ENCODE measurements at places on chromosomes 7 and 10.

DNA sequence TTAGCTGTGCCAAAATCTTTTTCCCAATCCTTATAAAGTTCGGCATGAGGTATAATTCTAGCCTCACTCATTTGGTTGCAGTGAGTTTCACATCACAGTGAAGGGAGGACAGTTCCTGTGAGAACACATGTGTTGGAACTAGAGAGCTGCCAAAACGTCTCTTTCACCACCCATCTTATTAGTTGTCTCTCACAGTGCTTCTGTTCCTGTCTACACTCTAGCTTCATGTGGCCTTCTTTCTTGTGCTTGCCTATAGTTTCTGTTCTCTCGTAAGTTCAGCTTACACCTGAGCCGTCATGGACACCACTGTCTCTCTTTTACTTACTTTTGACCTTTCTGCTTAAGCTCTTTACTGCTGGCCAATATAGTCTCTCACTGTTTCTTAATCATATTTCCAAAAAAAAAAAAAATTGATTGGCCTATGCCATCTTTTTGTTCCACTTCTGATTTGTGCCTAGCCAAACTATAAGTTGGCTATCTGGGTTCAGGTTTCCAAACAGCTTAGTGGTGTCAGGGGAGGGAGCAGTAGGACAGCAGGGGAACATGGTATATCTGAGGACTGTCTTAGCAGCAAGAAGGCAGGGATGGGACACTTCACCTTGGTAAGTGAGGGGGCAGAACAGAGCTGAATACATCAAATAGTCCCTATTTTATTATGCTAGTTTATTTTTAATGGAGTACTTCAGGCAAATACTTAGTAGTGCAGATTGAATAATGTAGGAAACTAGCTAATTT lies 38.0 kb downstream of the ZNRF2 start:
- no peak for DNase-seq

- DNase-seq = no peak
Measured at GRCh38 chr7:111162692-111163091, 71.8 kb downstream of the LRRN3 start.

- no peak for DNase-seq
Measured at GRCh38 chr7:37982423-37982822, 62.0 kb downstream of the EPDR1 start.

DNA sequence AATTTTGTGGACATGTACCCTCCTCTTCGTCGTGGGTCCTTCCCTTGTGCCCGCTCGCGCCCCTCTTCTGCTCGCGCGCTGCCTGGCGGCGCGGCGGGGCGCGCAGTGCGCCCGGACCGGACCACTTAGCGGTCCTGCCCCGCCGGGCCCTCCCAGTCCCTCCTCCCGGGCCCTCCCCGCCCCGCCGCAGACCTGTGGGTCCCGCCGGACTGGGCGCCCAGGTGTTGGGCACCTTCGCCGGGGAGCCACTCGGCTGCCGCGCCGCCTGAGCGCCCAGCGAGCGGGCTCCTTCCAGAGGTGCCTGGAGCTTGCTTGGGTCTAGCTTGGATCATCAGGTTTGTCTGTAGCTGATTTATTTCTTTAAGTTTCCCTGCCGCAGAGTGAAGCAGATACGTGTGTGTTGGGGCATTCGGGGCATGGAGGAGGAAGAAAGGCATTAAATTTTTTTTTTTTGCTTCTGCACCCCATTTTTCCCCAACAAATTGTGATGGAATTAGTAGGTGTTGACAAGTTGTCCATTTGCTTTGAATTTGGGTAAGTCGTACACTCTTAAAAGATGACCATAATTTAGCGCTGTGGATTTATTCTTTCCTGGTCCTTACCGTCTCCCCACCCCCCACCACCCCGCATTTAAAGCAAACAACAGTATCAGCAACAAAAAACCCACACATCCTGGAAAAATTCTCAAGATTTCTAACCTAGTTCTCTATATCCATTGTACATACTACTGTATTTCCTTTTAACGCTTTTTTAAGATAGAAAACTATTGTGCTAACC lies 905 bp downstream of the C1GALT1 start:
- peak; percentile 74 for DNase-seq

DNA sequence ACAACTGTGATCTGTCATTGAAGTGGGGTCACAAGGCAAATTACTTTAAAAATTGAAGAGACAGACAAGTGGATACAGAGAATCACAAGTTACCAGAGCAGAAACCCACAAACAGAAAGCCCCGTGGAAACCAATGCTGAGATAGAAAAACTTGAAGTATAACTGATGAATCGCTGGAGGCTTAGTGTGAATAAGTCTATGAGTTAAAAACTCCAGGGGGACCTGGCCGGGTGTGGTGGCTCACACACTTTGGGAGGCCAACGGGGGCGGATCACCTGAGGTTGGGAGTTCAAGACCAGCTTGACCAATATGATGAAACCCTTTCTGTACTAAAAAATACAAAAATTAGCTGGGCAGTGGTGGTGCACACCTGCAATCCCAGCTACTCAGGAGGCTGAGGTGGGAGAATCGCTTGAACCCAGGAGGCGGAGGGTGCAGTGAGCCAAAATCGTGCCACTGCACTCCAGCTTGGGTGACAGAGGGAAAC lies 69.7 kb upstream of the ZNRF2 start:
- no peak for DNase-seq

GRCh38 chr7:101058355-101058754 lies 26.9 kb upstream of the TRIM56 start:
- peak; percentile 74 for DNase-seq

DNA sequence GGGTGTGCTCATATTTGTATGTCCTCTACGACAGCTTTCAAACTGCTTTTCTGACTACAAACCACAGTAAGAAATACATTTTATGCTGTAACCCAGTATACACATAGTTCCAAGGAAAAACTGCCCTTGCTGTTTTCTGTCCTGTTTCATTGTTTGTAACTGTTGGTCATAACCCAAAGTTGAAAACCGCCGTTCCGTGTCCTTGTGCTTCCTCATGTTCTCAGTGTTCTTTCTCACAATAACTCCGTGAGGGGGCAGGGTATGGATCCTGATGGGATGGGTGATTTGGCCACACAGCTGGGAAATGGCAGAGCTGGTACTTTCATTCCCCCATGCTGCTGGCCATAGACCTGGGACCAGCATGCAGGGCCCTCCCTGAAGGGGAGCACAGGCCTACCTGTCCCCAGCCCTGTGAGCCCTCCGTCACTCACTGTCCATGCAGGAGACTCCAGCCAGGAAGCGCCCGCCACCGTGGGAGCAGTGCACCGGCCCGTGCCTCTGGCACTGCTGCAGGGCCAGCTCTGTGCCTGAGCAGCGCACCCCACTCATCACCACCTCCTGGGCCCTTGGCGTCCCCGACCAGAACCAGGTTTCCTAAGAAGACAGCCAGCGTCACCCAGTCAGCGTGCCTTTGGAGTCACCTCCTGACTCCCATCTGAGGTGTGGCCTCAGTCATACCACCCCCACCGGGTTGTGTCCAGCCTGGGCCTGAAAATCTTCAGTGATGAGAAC lies 12.7 kb downstream of the LOXL4 start:
- no peak for DNase-seq

GRCh38 chr10:108789919-108790318 lies 1133.4 kb downstream of the XPNPEP1 start:
- no peak for DNase-seq

DNA sequence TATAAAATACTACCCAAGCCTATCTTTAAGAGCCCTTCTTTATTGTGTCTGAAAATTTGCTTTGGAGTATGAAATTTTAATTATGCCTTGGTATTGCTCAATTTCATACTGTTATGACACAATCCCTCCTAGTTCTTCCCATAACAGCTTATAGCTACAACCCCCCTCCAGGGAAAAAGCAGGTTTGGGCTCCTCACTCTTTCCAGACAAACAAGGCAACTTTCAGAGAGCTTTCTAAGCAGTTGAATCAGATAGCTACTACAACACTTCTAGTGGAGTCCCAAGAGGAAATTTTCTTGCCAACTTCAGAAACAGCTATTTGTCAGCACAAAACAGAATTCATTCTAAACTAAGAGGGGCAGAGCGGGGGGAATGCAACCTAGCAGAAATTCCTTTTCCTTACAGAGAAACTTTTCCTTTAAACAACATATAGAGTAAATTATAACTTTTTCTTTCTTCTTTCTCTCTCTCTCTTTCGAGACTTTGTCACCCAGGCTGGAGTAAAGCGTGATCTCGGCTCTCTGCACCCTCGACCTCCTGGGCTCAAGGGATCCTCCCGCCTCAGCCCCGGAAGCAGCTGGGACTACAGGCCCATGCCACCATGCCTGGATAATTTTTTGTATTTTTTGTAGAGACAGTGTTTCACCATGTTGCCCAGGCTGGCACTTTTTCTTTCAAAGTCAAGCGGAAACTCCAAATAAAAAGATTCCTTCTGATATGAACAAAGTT lies 26.0 kb upstream of the JMJD1C start:
- DNase-seq = peak; percentile 32

DNA sequence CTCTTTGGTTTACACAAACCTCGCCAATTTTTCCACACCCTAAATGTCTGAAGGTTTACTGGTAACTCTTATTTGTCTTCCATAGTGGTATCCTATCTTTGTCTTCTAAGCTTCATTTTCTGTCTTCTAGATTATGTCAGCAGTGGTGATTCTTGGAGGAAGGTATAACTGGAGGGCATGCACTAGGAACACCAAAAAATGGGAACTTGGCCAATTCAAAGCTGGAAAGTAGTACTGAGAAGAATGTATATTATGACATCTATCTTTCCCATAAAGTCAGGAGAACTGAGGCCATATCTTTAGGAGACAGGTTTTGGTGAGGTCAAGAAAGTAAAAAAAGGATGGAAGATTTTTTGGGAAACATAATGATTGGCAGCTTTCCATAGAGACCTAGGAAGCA lies 113.3 kb downstream of the CPEB3 start:
- no peak for DNase-seq

- no peak for DNase-seq
Measured at GRCh38 chr7:39749177-39749576, 125.8 kb downstream of the RALA start.

DNA sequence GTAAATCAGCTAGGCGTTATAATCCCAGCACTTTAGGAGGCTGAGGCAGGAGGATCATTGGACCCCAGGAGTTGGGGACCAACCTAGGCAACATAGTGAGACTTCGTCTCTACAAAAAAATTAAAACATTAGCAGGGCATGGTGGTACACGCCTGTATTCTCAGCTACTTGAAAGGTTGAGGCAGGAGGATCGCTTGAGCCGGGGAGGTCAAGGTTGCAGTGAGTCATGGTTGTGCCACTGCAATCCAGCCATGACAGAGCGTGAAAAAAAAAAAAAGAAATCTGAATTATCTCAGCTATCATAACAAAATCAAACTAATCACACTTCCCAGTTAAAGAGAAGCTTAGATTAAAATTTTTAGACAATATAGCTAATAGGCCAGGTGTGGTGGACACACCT lies 35.3 kb downstream of the ATAD1 start:
- no peak for DNase-seq

GRCh38 chr7:30303312-30304039 lies 19.1 kb downstream of the ZNRF2 start:
- no peak for DNase-seq
